ENCODE measurements at places on chromosomes 5 and 9. TPM values are rescaled to one million over a fixed set of nuclear protein-coding genes. Genes with fewer than 3 reads are reported as not detected.

- DNase-seq, result no peak
Observed at GRCh38 chr5:4847766-4848165, 292.4 kb upstream of the ADAMTS16 start.

- DNase-seq, result no peak
Observed at GRCh38 chr5:83688281-83688680, 32.4 kb downstream of the HAPLN1 start.

DNA sequence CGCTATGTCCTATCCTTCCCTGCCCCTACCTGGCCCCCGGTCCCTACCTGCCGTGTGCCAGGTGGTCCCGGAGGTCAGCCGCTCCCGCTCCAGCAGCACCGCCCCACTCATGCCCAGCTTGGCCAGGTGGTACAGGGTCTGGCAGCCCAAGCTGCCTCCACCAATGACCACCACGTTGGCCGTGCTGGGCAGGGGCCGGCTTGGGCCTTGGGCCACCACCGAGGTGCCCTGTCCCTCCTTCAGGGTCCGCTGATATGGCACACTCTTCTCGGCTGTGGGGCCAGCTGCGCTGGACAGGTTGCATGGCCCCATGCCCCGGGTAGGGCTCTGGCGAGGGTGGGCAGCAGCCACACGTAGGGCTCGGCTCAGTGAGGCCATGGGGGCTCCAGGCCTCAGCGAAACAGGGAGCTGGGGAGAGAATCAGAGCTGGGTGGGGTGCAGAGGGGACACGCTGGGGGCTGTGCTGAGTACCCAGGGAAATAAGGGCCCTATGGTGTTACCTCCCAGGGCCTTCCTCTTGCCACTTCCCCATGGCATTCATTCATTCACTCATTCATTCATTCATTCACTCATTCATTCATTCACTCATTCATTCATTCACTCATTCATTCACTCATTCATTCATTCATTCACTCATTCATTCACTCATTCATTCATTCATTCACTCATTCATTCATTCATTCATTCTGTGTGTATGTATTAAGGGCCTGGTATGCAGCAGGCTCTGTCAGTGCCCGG lies 4.2 kb downstream of the SARDH start:
- peak; percentile 84 for DNase-seq

DNA sequence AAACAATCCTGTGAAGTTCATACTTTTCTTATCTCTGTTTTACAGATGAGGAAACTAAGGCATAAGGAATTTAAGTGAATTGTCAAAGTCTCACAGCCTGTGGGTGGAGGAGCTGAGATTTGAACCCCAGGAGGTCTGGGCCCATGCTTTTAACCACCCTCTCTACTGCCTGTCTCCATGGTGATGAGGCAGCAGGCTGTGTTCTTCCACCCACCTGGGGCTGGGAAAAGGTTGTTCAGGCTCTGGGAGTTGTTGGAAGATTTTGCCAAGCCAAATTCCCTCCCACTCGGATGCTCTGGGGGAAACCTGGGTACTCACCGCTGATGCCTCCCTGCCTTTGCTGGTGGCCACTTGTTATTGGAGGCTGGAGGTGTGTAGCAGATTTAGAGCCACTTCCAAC lies 18.3 kb upstream of the SYNPO start:
- DNase-seq, result no peak

PSAT1 gene
- 179 TPM for total RNA-seq

LRRC26 gene
- not detected for total RNA-seq
